ENCODE measurements at places on chromosomes 5 and 9. TPM values are rescaled to one million over a fixed set of nuclear protein-coding genes. Genes with fewer than 3 reads are reported as not detected.
A peak's percentile ranks its signal among the peaks of the same experiment; 100 is the strongest.

DNA sequence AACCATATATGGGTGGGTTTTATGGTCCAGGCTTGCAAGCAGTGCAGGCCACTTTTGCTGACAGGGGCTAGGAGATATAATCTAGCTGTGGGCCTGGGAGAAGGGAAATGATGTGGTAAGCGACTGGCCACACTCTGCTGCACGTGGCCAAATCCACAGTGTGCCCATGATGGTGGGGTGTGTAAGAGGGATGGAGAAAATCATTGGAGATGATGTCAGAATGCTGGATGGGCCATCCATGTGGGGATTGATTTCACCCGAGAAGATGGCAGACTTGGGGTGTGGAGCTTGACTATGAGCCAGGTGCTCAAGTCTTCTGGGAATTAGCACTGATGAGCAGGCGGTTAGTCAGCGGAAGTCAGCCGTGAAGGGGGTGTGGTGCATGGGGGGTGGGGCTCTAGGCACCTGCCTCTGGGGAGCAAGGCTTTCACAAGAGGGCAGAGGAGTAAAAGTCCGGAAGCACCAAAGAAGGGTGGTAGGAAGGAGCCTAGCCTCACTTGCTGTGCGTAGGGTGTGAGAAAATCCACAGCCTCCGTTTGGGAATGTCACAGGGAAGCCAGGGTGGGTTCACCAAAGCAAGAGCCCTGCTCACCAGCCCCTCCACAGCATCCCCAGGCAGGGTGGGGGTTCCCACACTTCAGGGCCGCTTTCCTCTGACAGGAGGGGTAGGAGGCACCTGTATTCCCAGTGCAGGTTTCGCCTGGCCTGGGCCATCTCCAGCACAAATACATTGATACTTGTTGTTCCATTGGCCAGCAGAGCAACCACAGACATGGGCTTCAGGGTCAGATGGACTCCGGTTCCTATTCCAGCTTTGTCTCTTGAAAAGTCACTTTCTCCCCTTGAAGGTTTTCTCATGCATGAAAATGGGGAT is 44.5 kb upstream of the ANGPTL2 start:
- no peak for DNase-seq

DNA sequence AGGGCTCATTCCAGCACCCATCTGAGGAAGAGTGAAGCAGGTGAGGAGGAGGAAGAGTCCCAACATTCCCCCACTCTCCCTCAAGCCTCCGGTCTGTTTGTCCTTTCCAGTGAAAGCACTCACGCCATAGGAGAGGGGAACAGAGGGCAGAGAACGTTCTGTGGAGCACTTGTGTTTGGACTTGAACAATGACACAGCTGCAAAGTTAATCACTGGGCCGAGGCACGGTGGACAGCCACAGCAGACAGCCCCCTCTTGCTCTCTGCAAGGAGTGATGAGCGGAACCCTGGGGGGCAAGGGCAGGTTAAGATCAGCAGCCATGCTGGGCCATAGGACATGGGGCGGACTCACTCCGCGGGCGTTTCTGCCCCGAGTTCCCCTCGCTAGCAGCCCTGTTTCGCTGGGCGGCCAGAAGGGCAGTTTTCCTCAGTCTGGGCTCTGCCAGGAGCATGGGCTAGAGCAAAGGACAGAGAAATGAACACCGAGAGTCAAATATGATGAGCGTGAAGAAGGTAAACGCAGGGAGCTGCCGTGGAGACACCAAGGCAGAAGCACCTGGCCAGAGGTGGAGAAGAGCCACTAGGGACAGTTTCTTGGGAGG is 185.7 kb downstream of the GAPVD1 start:
- DNase-seq, result no peak

DNA sequence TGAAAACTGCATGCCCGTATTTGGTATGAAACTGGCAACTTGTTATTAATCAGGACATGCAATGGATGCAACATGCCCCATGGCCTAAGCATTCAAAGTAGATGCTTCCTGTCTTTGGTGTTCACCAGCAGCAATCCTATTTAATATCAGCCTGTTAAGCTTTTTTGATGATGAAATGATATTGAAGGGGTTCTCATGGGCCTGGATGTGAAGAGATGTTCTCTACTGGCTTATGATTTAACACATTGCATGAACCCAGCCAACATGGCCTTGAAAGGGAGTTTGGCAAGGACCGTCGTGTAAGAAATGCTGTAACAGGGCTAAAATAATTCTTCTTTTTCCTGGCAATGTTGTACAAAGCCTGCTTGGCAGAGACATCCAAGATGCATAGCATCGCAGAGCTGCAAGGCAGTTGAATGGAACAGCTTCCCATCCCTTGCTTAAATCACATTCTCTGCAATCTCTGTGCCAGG is 111.2 kb downstream of the SMARCA2 start:
- peak; percentile 15 for DNase-seq

DNA sequence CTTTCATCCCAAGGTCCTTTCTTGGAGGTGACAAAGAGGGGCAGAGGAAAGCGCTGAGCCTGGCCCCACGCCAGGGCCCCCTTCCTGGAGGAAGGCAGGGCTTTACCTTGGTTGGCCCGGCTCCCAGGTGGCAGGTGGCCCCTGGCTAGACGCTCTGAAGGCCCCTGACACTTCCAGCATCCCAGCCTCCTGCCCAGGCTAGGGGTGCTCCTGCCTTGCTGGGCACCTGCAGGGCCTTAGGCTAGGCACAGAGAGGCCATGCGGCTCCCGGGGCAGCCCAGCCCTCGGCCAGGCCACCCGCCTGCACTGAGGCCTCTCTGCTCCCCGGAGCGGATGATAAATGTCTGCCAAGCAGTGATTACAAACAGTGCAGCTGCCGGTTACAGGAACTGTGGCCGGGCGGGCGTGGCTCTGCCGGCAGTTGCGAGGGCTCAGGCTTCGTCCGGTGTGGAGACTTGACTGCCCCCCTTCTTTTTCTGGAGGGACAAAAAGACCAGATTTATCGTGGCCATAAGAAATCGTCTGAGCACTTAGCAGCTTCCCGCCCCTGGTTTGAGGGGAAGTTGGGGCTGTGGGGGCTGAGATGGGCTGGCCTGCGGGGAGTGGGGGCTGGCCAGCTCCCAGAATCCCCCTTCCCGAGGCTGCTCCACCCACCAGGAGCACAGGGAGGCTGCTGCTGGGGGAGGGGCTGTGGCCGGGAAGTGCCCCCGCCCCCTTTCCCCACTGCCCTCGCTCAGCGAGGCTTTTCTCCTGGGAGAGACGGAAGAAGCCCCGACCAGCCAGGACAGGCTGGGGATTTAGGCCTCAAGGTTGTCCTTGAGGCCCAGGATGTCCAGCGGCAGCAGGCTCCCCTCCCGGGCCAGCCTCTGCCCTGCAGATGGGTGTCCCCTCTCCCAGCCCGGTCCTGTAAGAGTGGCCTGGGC is 31.6 kb upstream of the UBAC1 start:
- peak; percentile 72 for DNase-seq

- no peak for DNase-seq
Observed at GRCh38 chr5:146399481-146399880, 47.7 kb upstream of the TCERG1 start.

DNA sequence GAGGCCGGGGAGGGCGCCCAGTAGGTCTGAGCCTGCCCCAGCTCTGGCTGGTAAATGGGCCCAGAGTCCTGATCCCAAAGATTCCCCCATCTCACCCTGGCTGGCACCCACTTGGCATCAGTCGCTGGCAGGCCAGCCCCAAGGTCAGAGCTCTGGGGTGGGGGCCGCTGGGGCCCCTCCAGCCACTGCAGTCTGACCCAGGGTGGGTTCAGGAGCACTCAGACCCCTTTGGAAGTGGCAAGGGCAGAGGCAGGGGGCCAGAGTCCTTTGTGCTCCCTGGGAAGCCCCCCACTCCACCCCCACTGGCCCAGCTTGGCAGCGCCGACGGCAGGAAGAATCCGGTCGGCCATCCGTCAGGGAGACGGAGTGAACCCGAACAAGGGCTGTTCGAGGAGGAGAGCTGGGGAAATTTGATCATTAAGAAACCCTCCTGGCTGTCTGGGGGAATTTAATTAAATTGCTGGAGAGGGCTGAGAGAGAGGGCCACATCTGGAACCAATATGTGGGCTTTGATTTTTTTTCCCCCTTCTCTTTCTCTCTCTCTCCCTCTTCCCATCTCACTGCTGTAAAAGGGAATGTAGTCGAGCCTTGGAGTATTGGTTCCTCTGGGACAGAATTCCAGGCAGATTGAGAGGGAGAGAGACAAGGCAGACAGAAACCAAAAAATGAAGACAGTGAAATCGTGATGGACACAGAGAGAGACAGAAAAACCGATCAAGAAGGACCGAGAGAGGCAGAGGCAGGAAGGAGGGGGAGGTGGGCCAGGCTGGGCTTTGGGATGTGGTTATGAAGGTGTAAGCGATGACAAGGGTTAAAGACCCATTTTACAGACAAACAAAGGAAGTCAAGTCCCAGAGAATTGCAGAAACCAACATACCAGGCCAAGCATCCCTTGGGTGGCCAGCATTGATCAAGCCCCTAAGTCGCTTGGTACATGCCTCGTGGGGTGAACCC is 8.1 kb upstream of the ASB6 start:
- no peak for DNase-seq

The CDO1 gene
- total RNA-seq, result 10.8 TPM

The AGXT2 gene
- 6.6 TPM for total RNA-seq

Data from mucosa of gallbladder (tissue), 1 donor.